ENCODE measurements at places on chromosomes 6 and 20. TPM values are rescaled to one million over a fixed set of nuclear protein-coding genes. Genes with fewer than 3 reads are reported as not detected.

GRCh38 chr6:89555031-89555430 is 83.5 kb downstream of the LYRM2 start:
- H3K4me1 ChIP-seq: no peaks in the 10 kb centered on the region
- DNase-seq: no peak
- no peak overlapping the region for H3K27ac ChIP-seq
- H3K36me3 ChIP-seq: no peaks in the 10 kb centered on the region
- H3K27me3 ChIP-seq: no peaks in the 10 kb centered on the region

DNA sequence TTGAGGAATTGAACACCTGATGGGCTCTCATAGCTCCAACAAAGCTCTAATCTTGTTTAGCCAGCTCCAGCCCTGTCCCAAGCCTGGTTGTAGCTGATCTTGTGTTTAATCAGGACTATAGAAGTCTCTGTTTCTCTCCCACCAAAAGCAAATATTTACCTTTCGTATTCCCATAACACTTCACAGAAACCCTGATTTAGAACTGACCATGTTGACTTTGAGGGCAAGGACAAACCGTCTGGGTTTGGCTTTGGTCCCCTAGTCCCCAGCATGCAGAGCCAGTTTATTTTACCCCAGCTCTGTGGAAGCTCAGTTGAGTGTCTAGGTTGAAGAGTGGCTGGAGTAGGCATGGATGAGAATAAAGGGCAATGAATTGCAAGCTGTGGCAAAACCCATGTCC is 18.0 kb upstream of the SIM1 start:
- no peak for DNase-seq
- no peaks in the 10 kb centered on the region for H3K36me3 ChIP-seq
- no peak overlapping the region for H3K4me3 ChIP-seq
- peaks cover 11% of the 10 kb centered on the region for H3K27me3 ChIP-seq
- H3K4me1 ChIP-seq: no peaks in the 10 kb centered on the region
- H3K27ac ChIP-seq: no peak overlapping the region

DNA sequence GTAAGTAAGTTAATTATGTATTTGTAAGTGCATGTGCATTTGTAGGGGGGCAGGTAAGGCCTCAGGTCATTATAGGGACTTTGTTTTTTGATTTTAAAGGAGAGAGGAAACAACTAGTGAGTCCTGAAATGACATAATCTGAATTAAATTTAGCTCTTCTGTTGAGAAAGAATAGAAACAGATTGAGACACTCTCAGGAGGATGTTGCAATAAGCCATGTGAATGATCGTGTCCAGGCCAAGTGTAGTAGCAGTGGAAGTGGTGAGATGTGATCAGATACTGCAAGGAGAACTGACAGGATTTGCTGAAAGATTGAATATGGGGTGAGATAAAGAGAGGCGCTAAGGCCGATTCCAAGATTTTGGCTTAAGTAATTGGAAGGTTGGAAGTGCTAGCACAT is 2.6 kb upstream of the CENPW start:
- no peak overlapping the region for H3K4me3 ChIP-seq
- H3K27ac ChIP-seq: no peak overlapping the region
- H3K27me3 ChIP-seq: no peaks in the 10 kb centered on the region
- peaks cover 12% of the 10 kb centered on the region for H3K4me1 ChIP-seq

DNA sequence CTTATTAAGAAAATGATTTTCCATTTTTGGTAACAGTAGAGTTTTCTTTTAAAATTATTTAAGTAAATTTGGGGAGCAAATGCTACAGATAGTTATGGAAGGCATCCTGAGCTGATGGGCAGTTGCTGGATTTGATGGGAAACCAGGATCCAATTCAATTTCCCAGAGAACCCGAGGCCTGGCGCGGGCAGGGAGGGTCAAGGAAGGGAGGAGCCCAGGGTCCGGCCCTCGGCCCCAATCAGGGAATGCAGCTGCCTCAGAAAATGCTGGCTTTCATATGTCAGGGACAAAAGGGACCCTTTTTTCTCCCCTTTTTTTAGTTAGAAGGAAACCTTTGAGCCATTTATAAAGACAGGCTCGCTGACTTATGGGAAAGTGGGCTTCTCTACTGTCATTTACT is 42.1 kb downstream of the CTCFL start:
- no peak overlapping the region for H3K4me3 ChIP-seq
- H3K36me3 ChIP-seq: no peaks in the 10 kb centered on the region
- H3K4me1 ChIP-seq: peaks cover 12% of the 10 kb centered on the region

LAMA4 gene
- 27.3 TPM for total RNA-seq

GRCh38 chr6:166935353-166935752 is 21.0 kb downstream of the RNASET2 start:
- no peaks in the 10 kb centered on the region for H3K4me1 ChIP-seq
- no peak overlapping the region for H3K4me3 ChIP-seq
- DNase-seq: no peak
- H3K27ac ChIP-seq: no peak overlapping the region

DNA sequence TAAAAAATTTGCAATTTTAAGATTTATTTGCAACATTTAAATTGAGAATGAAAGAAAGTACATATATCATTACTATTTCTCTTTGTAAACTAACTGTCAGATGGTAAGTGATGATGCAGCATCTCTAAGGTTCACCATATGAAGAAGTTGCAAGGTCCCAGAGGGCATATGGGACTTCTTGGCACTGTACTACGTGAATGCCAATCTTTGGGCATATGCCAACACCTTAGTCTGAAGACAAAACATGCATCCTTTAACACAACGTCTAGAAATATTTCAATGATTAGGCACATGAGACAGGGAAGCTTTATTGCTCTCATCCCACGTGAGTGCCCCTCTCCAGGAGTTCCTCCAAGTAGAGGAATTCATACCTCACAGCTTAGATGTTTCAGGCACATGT is 66.8 kb downstream of the CDK19 start:
- no peaks in the 10 kb centered on the region for H3K36me3 ChIP-seq
- H3K4me1 ChIP-seq: no peaks in the 10 kb centered on the region
- no peak for DNase-seq
- H3K27ac ChIP-seq: no peak overlapping the region
- no peaks in the 10 kb centered on the region for H3K27me3 ChIP-seq

EFCAB8 gene
- not detected for total RNA-seq

RIMS1 gene
- total RNA-seq: not detected

GRCh38 chr6:146857180-146857979 is 258.6 kb downstream of the ADGB start:
- DNase-seq: peak; percentile 80
- no peaks in the 10 kb centered on the region for H3K36me3 ChIP-seq
- H3K4me3 ChIP-seq: peak overlapping the region; percentile 17
- no peaks in the 10 kb centered on the region for H3K4me1 ChIP-seq
- peak overlapping the region; percentile 57 for H3K27ac ChIP-seq

- no peaks in the 10 kb centered on the region for H3K4me1 ChIP-seq
- H3K36me3 ChIP-seq: no peaks in the 10 kb centered on the region
- DNase-seq: no peak
- no peak overlapping the region for H3K4me3 ChIP-seq
- no peaks in the 10 kb centered on the region for H3K27me3 ChIP-seq
- no peak overlapping the region for H3K27ac ChIP-seq
These were observed 33.5 kb upstream of the TSPYL1 start for GRCh38 chr6:116313101-116313776.

GRCh38 chr6:52588087-52588709 is 11.3 kb upstream of the TRAM2 start:
- no peak for DNase-seq
- no peaks in the 10 kb centered on the region for H3K36me3 ChIP-seq
- no peak overlapping the region for H3K4me3 ChIP-seq

DNA sequence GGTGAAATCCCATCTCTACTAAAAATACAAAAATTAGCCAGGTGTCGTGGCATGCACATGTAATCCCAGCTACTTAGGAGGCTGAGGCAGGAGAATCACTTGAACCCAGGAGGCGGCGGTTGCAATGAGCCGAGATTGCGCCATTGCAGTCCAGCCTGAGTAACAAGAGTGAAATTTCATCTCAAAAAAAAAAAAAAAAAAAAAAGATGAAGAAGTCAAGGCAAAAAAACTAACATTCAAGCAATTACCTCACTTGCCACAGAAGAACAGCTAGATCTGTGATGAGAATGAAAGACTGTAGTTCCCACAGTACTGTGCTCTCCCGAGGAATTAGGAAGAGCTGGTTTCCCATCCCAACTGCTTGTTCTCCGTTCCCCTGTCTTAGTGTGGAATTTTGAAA is 144.7 kb upstream of the ECI2 start:
- H3K27ac ChIP-seq: no peak overlapping the region
- no peaks in the 10 kb centered on the region for H3K36me3 ChIP-seq
- H3K27me3 ChIP-seq: peaks cover 19% of the 10 kb centered on the region
- H3K4me3 ChIP-seq: no peak overlapping the region

APOM gene
- total RNA-seq: 2.2 TPM

LY86 gene
- total RNA-seq: not detected

- no peak overlapping the region for H3K4me3 ChIP-seq
- no peak overlapping the region for H3K27ac ChIP-seq
- DNase-seq: no peak
- H3K36me3 ChIP-seq: no peaks in the 10 kb centered on the region
These were observed 792.4 kb downstream of the QKI start for GRCh38 chr6:164206807-164207423.

- H3K27ac ChIP-seq: no peak overlapping the region
- no peak overlapping the region for H3K4me3 ChIP-seq
- no peaks in the 10 kb centered on the region for H3K27me3 ChIP-seq
- H3K4me1 ChIP-seq: no peaks in the 10 kb centered on the region
These were observed 302.1 kb downstream of the ZNF217 start for GRCh38 chr20:53291548-53291947.

GRCh38 chr20:381581-382290 is 1.2 kb downstream of the TRIB3 start:
- peaks cover 16% of the 10 kb centered on the region for H3K4me1 ChIP-seq
- no peaks in the 10 kb centered on the region for H3K27me3 ChIP-seq
- H3K36me3 ChIP-seq: no peaks in the 10 kb centered on the region
- H3K27ac ChIP-seq: peak overlapping the region; percentile 78
- peak overlapping the region; percentile 56 for H3K4me3 ChIP-seq

DNA sequence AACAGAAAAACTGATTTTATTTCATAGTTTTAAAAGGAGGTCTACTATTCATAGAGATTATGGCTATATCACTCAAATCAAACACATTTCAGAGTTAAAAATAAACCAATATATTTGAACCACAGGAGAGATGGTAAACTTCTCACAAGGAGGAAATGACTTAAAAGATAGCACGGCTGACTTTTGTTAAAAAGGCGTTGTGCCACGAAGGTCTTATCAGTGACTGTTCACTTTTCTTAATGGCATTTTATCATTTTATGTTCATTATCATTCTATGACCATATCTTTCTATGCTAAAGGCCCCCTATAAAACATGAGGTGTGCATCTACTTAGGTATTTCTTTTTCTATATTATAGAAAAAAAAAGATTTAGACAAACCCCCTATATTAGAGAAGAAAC is 19.6 kb downstream of the ELOVL4 start:
- H3K4me3 ChIP-seq: no peak overlapping the region
- H3K27me3 ChIP-seq: no peaks in the 10 kb centered on the region
- no peak for DNase-seq
- H3K36me3 ChIP-seq: no peaks in the 10 kb centered on the region

- no peak overlapping the region for H3K27ac ChIP-seq
- no peak overlapping the region for H3K4me3 ChIP-seq
- no peaks in the 10 kb centered on the region for H3K27me3 ChIP-seq
- H3K4me1 ChIP-seq: peaks cover 15% of the 10 kb centered on the region
- DNase-seq: no peak
- H3K36me3 ChIP-seq: no peaks in the 10 kb centered on the region
These were observed 142.8 kb downstream of the VEGFA start for GRCh38 chr6:43912598-43913371.

- H3K27ac ChIP-seq: no peak overlapping the region
- H3K36me3 ChIP-seq: no peaks in the 10 kb centered on the region
- H3K4me3 ChIP-seq: no peak overlapping the region
- H3K27me3 ChIP-seq: no peaks in the 10 kb centered on the region
- no peaks in the 10 kb centered on the region for H3K4me1 ChIP-seq
- DNase-seq: no peak
These were observed 9.2 kb upstream of the ZNF831 start for GRCh38 chr20:59154317-59155013.

- H3K4me3 ChIP-seq: no peak overlapping the region
- H3K4me1 ChIP-seq: no peaks in the 10 kb centered on the region
- no peaks in the 10 kb centered on the region for H3K36me3 ChIP-seq
- no peak for DNase-seq
These were observed 37.3 kb downstream of the KIF3B start for GRCh38 chr20:32314768-32315167.

DNA sequence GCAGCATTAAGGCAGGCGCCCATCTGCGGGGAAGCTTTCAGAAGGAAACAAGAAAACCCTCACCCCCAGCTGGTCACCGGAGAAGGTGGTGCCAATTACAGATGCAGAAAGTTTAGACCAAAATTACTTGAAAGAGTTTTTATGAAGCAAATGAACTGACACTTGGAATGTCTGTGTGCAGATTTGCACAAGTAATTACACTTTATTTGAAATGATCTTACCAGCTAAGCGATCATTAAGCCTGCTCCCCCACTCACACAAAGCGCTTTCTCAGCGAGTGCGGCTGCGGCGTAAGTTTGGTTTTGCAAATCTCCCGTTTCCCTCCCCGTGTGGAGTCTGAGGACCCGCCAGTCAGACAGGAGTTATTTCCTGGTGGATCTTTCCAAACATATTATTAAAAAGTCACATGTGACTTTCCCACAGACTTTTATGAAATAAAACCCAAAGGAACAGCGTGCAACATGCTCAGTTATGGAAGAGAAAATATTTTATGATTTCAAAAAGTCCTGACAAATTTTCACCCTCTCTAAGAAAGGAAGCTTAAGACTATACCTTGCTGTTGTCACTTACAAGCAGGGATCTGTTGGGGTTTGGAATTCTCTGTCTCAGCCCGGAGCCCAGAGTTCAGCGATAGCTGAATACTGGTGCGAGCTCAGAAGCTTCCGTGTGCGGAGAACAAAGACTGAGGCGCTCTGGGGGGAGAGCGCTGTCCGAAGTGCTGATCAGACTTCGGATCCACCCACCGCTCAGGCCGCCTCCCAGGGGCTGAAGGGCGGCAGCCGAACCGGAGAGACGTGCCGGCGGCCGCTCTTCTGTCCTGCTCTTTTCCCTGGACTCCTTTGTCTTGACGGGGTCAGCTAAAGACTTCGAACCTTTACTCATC is 2.7 kb upstream of the MYT1 start:
- no peaks in the 10 kb centered on the region for H3K36me3 ChIP-seq
- H3K27ac ChIP-seq: no peak overlapping the region
- H3K4me1 ChIP-seq: no peaks in the 10 kb centered on the region
- DNase-seq: peak; percentile 18

DNA sequence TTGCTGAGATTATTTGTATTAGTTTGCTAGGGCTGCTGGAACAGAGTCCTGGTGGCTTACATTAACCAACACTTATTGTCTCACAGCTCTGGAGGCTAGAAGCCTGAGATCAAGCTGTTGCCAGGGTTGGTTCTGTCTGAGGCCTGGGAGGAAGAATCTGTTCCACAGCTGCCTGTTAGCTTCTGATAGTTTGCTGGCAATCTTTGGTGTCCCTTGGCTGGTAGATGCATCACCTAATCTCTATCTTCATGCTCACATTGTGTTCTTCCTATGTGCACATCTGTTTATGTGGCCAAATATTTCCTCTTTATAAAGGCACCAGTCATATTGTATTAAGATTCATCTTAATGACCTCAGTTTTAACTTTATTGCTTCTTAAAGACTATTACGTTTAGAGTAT is 19.5 kb downstream of the SF3B5 start:
- no peaks in the 10 kb centered on the region for H3K36me3 ChIP-seq
- H3K4me1 ChIP-seq: no peaks in the 10 kb centered on the region
- H3K27ac ChIP-seq: no peak overlapping the region
- H3K27me3 ChIP-seq: no peaks in the 10 kb centered on the region
- no peak for DNase-seq
- H3K4me3 ChIP-seq: no peak overlapping the region

- no peaks in the 10 kb centered on the region for H3K27me3 ChIP-seq
- H3K4me1 ChIP-seq: no peaks in the 10 kb centered on the region
- H3K27ac ChIP-seq: no peak overlapping the region
- H3K36me3 ChIP-seq: no peaks in the 10 kb centered on the region
- no peak for DNase-seq
These were observed 174.9 kb upstream of the SCGN start for GRCh38 chr6:25477006-25477590.

Measured in transverse colon (tissue), 4 donors.